ENCODE measurements at places on chromosomes 2 and 18.

DNA sequence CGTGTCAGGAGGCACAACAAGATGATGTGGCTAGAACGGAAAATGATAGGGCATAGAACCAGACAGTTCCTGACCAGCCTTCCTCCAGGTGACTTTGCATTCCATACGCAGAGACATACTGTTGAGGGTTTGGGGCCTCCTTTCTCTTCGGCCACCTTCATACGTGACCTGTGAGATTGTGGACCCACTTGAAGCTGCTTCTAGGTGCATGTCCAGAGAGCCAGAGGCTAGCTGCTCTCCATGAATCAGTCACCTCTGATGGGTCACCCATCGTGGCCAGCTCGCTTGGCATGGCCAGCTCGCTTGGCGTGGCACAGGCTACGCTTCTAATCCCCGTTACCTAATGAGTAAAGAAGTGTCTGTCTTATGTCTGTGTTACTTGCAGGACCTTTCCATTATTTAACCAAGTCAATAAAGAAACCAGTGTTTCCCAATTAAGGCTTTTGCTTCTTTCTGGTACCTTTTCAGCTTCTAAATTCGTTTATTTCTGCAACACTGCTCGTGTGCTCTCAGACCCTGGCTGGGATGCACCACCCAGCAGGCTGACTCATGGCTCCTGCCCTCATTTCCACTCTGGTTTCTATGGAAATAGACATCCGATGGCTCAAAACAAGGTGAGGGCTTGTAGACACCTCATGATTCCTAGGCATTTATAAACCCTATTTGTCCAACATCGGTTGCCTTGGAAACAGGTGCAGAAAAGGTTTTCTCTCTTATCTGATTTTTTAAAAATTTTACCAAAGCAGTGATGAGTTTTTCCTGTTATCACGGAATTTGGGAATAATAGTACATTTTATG, 86.7 kb upstream of the B3GNT7 start:
- no peak overlapping the region for H3K27ac ChIP-seq
- no peak for DNase-seq
- peaks cover 5% of the 10 kb centered on the region for H3K4me1 ChIP-seq
- peaks cover 5% of the 10 kb centered on the region for H3K36me3 ChIP-seq
- no peak overlapping the region for H3K4me3 ChIP-seq
- H3K27me3 ChIP-seq = no peaks in the 10 kb centered on the region

- H3K4me1 ChIP-seq = no peaks in the 10 kb centered on the region
- DNase-seq = no peak
- H3K4me3 ChIP-seq = no peak overlapping the region
- H3K36me3 ChIP-seq = no peaks in the 10 kb centered on the region
These were observed 21.7 kb upstream of the EFHD1 start for GRCh38 chr2:232611559-232612218.

DNA sequence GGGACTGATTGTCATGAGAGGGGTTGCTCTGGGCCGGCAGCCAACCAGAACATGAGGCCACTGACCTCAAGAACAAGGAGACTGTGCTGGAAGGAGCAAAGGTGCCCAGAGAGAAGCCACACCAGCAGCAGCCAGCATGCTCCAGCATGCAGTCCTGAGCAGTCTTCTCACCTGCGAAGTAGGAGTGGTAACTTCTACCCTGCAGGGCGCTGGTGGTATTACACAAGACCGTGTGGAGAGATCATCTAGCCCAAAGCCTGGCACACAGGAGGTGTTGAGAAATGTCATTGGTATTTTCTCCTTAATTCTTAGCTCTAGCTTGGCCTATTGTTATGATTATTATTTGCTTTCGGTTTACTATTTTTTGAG, 132.7 kb downstream of the TSN start:
- H3K27me3 ChIP-seq = peaks cover 13% of the 10 kb centered on the region
- H3K4me1 ChIP-seq = peaks cover 8% of the 10 kb centered on the region
- H3K4me3 ChIP-seq = no peak overlapping the region
- peak; percentile 43 for DNase-seq

DNA sequence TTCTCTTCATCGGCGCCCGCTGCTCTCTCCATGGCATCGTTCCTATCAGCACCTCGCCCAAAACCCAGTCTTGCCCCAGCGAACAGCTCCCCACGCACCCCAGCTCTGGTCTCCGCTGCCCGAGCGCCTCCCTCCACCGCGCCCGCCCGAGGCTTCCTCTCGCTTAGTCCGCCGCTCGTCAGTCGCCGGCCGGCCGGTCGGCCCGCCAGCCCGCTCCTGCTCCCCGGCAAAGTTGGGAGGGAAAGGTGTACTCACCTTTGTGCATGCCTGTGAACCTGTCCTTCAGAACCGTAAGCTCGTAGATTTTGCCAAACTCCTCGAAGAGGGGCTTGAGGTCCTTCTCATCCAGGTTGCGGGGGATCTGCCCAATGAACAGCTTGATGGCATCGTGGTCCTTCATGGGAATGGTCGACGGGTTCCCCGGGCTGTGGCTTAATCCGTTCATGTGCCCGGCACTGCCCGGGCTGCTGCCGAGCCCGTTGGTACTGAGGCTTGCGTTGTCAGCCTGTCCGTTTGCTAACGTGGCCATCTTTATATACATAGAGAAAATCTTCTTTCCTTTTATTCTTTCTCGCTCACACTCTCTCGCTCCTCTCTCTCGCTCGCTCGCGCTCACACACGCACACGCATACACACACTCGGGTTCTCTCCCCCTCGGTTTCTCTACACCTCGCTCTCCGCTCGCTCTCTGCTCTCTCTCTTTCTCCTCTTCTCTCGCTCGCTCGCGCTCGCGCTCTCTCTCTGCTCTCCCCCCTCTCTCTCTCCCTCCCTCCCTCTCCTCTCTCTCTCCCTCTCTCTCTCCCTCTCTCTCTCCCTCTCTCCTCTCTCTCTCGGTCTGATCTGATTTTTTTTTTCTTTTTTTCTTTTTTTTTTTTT, at the start of gene CELF4:
CELF4 (minus strand) TSS at position 698 of the 876 bp plus-strand sequence.
- H3K4me3 ChIP-seq = peak within 1 kb of the TSS; percentile 97
- H3K27ac ChIP-seq = peak within 1 kb of the TSS; percentile 84
- peaks cover 88% of the 10 kb centered on the region for H3K27me3 ChIP-seq
- no peaks in the 10 kb centered on the region for H3K36me3 ChIP-seq
- no peak for DNase-seq

- no peaks in the 10 kb centered on the region for H3K36me3 ChIP-seq
- no peaks in the 10 kb centered on the region for H3K27me3 ChIP-seq
- DNase-seq = no peak
- H3K27ac ChIP-seq = no peak overlapping the region
These were observed 746.3 kb upstream of the RAB6C start for GRCh38 chr2:129233166-129233565.

DNA sequence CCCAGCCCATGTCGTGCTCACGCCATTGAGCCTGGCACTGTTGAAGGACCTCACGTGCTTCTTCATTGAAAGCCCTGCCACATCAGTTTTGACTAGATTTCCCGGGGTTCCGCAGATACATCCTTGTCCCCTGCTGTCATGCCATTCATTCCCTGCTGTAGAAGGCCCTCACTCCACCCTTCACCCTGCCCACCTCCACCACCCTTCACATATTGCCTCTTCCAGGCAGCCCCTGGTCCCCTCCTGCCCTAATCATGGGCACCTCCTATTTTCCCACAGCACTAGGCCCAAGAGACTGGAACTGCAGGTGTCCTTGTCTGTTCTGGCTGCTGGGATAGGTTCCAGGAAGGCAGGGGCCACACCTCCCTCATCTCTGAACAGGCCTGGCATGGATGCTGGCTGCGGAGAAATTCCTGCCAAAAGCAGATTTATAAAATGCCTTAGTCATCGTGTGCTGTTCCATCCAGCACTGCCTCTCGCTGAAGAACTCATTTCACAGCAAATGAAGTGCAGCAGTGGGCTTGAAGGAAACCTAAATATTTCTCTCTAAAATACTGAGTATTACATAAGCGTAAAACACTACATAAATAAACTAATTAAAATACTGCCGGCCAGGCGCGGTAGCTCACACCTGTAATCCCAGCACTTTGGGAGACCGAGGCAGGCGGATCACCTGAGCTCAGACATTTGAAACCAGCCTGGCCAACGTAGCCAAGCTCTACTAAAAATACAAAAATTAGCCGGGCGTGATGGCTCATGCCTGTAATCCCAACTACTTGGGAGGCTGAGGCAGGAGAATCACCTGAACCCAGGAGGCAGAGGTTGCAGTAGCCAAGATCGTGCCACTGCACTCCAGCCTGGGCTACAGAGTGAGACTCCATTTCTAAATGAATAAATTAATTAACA, 38.4 kb downstream of the EIF4E2 start:
- no peak overlapping the region for H3K4me3 ChIP-seq
- DNase-seq = no peak
- no peak overlapping the region for H3K27ac ChIP-seq
- no peaks in the 10 kb centered on the region for H3K27me3 ChIP-seq

GRCh38 chr2:4900861-4901770, 791.1 kb upstream of the SOX11 start:
- peak overlapping the region; percentile 40 for H3K27ac ChIP-seq
- H3K36me3 ChIP-seq = no peaks in the 10 kb centered on the region
- H3K27me3 ChIP-seq = no peaks in the 10 kb centered on the region
- peak overlapping the region; percentile 36 for H3K4me3 ChIP-seq

- DNase-seq = no peak
- H3K4me3 ChIP-seq = no peak overlapping the region
- no peak overlapping the region for H3K27ac ChIP-seq
- H3K4me1 ChIP-seq = peaks cover 3% of the 10 kb centered on the region
- H3K27me3 ChIP-seq = no peaks in the 10 kb centered on the region
These were observed 330.2 kb downstream of the RBM43 start for GRCh38 chr2:150931451-150931850.

GRCh38 chr2:236242057-236242495, 22.1 kb downstream of the ASB18 start:
- H3K27me3 ChIP-seq = peaks cover 57% of the 10 kb centered on the region
- no peak overlapping the region for H3K4me3 ChIP-seq
- peak; percentile 50 for DNase-seq
- H3K27ac ChIP-seq = no peak overlapping the region

GRCh38 chr2:117760916-117761315, 53.6 kb upstream of the DDX18 start:
- H3K4me3 ChIP-seq = no peak overlapping the region
- H3K27me3 ChIP-seq = no peaks in the 10 kb centered on the region
- DNase-seq = no peak
- H3K36me3 ChIP-seq = no peaks in the 10 kb centered on the region
- no peaks in the 10 kb centered on the region for H3K4me1 ChIP-seq
- H3K27ac ChIP-seq = no peak overlapping the region

GRCh38 chr18:9694174-9694573, 13.9 kb upstream of the RAB31 start:
- peak; percentile 44 for DNase-seq
- peaks cover 4% of the 10 kb centered on the region for H3K27me3 ChIP-seq
- no peaks in the 10 kb centered on the region for H3K36me3 ChIP-seq
- no peak overlapping the region for H3K27ac ChIP-seq

- H3K27ac ChIP-seq = no peak overlapping the region
- H3K27me3 ChIP-seq = peaks cover 34% of the 10 kb centered on the region
- H3K4me1 ChIP-seq = peaks cover 54% of the 10 kb centered on the region
- H3K36me3 ChIP-seq = no peaks in the 10 kb centered on the region
- peak overlapping the region; percentile 3 for H3K4me3 ChIP-seq
- DNase-seq = no peak
These were observed 247.8 kb upstream of the SIX2 start for GRCh38 chr2:45256867-45257641.

- H3K36me3 ChIP-seq = no peaks in the 10 kb centered on the region
- H3K27me3 ChIP-seq = peaks cover 6% of the 10 kb centered on the region
- no peak overlapping the region for H3K27ac ChIP-seq
These were observed 60.1 kb upstream of the NEDD4L start for GRCh38 chr18:57983965-57984364.

DNA sequence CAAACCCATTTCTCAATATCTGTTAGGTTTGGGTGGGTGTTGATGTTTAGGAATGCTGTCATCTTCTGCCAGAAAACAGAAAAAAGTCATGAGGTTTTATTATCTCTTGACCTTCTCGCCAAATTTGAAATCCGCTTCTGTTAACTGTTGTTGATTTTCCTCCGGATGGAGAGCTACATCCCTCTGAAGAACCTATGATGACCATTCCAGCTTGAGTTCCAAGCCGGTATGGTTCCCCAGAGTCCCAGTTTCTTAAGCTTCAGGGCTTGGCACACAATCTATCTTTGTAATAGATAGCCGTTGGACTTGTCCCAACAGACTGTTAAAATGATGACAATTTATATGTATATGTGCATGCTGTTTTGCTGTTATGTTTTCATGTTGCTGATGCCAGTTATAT, 1201.0 kb downstream of the LRP1B start:
- H3K27ac ChIP-seq = no peak overlapping the region
- no peaks in the 10 kb centered on the region for H3K27me3 ChIP-seq
- no peaks in the 10 kb centered on the region for H3K36me3 ChIP-seq
- no peak overlapping the region for H3K4me3 ChIP-seq
- no peaks in the 10 kb centered on the region for H3K4me1 ChIP-seq
- DNase-seq = no peak

DNA sequence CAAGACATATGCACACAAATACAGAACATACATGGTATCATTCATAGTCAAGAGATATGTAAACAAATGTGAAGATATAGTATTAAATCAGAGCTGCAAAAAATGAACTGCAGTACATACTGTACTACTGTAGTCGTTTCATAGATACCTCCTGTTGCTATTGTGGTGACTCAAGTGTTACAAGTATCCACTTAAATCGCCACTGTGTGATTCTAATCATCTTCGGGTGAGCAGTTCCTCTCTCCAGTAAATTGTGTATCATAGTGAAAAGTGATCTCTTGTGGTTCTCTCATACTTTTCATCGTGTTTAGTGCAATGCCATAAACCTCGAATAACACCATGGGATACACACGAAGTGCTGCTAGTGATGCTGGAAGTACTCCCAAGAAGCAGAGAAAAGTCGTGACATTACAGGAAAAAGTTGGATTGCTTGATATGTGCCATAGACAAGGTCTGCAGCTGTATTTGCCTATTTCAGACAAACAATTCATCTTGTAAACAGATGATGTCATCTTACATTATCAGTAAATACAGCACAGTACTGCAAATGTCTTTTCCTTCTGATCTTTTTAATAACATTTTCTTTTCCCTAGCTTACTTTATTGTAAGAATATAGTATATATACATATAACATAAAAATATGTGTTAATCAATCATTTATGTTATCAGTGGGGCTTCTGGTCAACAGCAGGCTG, 222.2 kb downstream of the BCL11A start:
- H3K27ac ChIP-seq = no peak overlapping the region
- H3K27me3 ChIP-seq = no peaks in the 10 kb centered on the region
- no peak for DNase-seq
- no peak overlapping the region for H3K4me3 ChIP-seq
- peaks cover 3% of the 10 kb centered on the region for H3K36me3 ChIP-seq

GRCh38 chr18:66769375-66769774, 165.5 kb upstream of the CDH19 start:
- no peak overlapping the region for H3K4me3 ChIP-seq
- H3K36me3 ChIP-seq = no peaks in the 10 kb centered on the region
- no peaks in the 10 kb centered on the region for H3K27me3 ChIP-seq
- no peak overlapping the region for H3K27ac ChIP-seq

- H3K27ac ChIP-seq = no peak overlapping the region
- H3K27me3 ChIP-seq = no peaks in the 10 kb centered on the region
- no peaks in the 10 kb centered on the region for H3K36me3 ChIP-seq
- no peak for DNase-seq
- H3K4me3 ChIP-seq = no peak overlapping the region
These were observed 76.2 kb upstream of the YWHAQ start for GRCh38 chr2:9707008-9707407.

- no peak overlapping the region for H3K4me3 ChIP-seq
- H3K4me1 ChIP-seq = peaks cover 14% of the 10 kb centered on the region
- peak; percentile 44 for DNase-seq
- H3K27me3 ChIP-seq = peaks cover 7% of the 10 kb centered on the region
These were observed 63.7 kb downstream of the TWIST2 start for GRCh38 chr2:238911376-238912227.
